ENCODE measurements at places on chromosomes 12 and 14.

DNA sequence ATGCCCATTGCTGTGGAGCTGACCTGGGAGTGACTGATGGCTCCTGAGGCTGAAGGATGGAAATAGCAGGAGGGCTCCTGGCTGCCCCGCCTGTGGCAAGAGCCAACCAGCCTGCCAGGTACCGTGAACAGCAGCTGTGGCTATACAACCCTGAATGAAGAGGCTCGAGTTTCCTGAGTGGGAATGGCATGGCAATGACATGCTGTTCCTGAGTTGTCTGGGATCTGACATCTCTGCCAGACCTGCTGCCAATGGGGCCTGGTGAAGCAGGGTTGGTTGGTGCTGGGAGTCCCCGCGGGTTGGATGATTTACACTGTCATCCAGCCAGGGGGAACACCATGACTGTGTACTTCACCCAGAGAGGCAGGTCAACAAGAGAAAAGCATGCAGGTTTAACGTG, 31.8 kb upstream of the LRRC10 start:
- DNase-seq: no peak

DNA sequence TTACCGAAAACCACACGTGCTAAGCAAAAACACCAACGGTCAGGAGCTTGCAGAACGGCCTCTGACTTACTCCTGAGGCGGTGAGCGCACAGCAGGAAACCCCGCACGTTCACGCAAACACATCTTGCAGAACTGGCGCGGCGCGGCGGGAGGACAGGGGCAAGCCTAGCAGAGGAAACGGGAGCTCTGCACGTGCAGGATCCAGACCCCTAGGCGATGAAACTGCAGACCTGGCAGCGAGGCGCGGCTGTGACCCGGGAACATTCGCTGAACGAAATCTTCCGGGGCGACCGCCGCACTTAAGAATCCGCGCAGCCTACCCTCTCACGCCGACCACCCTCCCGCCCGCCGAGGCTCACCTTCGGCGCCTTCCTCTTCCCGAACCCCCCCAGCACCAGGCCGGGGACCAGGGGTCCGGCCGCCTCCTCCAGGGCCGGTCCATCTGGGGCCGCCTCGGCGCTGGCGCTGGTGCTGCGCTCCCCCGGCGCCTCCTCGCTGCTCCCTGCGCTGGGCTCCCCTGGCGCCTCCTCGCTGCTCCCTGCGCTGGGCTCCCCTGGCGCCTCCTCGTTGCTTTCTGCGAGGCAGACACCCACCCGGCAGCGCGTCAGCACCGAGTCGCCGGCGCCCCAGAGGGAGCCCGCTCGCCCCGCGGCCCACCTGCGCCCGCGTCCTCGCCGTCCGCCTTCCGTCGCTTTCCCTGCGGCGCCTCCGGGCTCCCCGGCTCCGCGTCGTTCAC, 615 bp downstream of the DDX51 start:
- no peak for DNase-seq

DNA sequence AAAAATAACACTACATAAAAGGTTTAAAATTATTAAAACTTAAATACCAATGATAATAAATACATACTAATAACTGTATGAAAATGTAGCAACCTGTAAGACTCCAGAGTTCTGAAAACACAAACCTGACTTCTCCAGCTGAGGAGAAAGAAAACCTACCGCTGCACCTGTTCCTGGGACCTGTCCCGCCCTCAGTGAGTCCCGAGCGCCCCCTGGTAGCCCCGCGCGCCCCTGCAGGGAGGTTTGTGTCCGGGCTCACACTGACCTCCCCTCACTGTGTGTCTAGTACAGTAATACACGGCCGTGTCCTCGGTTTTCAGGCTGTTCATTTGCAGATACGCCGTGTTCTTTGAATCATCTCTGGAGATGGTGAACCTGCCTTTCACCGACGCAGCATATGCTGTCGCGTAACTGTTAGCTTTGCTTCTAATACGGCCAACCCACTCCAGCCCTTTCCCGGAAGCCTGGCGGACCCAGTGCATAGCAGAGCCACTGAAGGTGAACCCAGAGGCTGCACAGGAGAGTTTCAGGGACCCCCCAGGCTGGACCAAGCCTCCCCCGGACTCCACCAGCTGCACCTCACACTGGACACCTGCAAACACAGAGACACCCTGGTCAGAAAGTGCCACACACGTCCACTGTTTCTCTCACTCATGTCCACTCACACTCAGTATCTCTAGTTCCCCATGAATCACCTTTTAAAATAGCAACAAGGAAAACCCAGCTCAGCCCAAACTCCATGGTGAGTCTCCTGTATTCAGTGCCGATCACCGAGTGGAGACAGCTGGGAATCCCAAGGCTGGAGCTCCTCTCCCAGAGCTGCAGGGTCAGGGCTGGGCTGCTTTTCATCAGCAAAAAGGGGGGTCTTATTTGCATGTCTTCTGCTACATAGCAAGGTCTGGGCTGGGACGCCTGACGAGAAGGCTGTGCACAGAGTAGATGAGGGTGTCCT, 1276.3 kb downstream of the TMEM121 start:
- DNase-seq: no peak

DNA sequence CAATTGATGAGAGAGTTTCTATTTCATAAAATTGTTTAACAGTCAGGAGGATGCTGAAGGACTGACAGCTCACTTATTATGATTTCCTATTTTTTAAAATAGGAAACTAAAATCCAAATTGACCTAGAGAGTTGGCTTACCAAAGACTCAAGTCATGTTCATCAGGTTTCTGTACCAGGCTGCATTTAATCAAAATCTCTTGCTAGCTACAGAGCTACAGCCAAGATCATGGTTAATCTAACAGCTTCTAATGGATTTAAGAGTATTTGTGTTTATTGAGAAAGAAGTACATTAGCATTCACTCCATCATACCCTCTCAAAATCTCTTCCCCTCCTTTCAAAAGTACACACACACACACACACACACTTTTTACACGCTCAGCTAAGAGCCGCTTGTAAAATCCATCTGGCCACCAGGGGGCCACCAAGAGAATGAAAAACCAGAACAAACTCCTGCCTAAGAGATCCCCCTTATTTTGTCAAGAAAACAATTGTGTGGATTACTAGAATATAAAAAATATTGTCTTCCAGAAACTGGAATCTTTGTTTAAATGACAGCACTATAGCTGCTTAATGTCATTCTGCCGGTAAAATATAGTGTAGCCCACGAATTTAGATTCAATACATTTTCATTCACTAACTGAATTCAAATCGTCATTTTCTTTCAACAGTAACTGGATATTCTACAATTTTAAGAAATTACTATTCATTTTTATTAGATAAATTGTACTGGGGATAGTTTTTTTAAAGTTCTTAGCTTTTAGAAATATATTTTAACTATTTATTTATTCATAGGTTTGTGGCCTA, 334.0 kb downstream of the BTG1 start:
- no peak for DNase-seq

GRCh38 chr12:17296882-17297281, 690.9 kb upstream of the LMO3 start:
- no peak for DNase-seq

DNA sequence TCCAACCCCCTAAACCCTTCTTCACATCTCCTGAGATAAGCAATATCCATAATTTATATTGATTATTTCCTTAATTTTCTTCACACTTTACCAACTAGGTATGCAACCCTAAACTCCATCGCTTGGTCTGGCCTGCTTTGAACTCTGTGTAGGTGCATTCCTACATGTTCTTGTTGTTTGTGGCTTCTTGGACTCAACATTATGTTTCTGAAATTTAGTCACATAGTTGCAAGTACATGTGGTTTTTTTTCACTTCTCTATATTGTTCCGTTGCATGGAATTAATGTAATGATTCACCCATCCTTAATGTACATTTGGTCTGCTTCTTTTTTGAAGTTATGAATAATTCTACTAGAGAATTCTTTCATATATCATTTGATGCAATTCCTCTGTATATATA, 1.6 kb upstream of the TAS2R30 start:
- no peak for DNase-seq
